ENCODE measurements at places on chromosomes 7 and 10.

DNA sequence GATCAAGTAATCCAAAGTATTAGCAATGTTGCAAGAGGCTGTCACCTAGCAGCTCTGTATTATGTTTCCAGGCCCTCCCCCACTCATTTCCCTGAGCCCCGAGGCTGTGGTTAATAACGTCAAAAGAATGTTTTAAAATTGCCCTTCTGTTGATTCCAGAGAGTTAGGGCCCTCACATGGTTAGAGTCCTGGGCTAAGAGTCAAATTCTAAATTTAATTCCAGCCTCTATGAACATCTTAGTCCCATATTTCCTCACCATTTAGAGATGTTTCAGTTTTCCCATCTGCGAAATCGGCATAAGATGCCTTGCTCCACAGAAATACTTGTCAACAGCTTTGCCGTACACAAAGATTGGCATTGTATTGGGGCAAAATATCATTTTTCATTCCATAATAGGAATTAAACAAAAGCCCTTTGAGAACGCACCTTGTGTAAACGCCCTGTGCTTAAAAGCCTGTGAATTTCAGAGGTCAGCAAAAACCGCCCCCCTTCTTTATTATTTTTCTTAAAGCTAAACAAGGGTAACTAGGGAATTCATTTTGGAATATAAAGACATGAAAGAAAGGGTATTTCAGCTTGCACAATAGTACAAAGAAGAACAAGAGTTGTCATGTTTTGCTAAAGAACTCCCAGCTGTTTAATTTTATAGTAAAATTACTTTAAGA, 135.8 kb downstream of the ARID5B start:
- no peak for DNase-seq

GRCh38 chr10:69123306-69123746, 652 bp upstream of the VPS26A start:
- peak; percentile 0 for DNase-seq

- no peak for DNase-seq
Observed at GRCh38 chr10:86139066-86139657, 227.4 kb downstream of the GRID1 start.

DNA sequence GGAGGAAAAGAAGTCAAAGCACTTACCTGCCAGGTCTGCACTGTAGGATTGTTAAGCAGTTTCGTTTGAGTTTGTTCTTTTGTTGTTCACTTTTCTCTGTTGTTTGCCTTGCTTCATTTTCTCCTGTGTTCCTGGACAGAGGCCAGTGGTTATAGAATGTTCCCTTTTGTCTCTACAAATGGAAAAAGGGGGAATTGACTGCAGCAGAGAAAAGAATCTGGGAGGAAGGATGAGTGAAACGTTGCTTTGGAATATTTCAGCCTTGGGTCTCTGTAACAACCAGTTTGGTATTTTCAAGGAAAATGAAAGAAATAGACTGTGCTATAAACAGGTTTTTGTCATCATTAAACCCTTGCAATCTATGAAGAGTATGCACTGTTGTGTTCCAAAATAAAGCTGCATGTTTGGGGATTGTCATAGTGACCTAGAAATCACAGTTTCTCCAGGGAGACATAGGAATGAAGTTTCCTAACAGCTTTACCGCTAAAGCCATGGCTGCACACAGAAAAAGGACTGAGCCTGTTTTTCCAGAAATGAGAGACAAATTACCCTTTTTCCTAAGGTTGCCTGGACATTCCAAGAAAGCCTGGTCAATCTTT, 60.8 kb upstream of the HABP2 start:
- no peak for DNase-seq

DNA sequence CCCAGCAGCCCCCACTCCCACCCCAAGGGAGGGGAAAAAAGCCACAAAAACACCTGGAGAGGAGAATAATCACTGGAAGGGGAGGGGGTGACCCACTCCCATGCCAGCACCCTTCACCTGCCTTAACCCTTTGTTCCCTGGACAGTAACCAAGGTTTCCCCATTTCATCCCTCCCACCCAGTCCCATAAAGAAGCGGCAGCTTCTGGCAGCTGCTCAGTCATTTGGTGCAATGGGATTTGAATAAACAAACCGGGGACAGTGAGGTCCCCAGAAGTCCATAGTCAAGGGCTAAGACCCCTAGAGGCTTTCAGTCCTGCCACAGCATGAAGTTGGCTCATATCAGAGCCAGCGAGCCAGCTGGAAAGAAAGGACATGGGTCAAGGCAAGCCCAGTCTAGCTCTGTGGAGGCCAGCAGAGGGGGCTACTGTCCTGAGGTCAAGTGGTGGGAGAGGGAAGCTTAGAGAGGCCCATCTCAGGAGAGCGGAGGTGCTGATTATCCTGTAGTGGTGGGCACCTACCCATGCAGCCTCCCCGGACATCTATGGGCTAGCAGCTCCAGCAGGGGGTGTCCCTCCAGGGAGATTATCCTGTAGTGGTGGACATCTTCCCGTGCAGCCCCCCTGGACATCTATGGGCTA, 58.9 kb upstream of the LBX1 start:
- no peak for DNase-seq

GRCh38 chr7:80026766-80027165, 107.9 kb upstream of the GNAI1 start:
- no peak for DNase-seq

- DNase-seq, result no peak
Observed at GRCh38 chr10:111113238-111113960, 36.6 kb downstream of the ADRA2A start.

DNA sequence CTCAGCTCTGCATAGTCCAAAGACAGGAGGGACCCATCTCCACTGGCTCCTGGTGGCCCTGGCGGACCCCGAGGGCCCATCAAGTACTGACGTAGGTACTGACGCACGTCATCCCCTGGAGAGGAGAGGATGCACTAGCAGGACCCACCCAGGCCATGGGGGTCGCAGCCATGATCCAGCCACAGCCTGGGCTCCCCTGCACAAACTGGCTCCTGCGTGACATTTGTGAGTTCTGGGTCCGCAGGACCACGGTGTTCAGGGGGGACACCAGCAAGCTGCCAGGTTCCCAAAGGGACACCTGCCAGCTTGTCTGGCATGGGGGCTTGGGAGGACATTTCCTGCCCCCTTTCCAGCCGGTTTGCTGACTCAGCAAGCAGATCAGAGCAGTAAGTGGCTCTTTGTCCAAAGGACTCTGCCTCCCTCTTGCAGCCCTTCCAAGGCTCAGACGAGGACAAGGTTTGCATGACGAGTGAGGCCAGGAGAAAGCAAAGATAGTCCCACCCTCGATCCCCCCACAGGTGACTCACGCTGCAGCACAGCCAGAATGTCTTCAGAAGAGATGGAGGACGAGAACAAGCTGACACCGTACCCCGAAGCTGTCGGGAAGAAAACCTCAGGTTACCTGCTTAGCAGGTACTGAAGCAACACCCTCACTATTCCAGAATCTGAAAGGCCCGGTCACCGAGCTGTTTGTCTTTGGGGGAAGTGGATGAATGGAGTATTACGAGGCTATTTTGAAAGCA, 49.0 kb downstream of the COL17A1 start:
- no peak for DNase-seq

DNA sequence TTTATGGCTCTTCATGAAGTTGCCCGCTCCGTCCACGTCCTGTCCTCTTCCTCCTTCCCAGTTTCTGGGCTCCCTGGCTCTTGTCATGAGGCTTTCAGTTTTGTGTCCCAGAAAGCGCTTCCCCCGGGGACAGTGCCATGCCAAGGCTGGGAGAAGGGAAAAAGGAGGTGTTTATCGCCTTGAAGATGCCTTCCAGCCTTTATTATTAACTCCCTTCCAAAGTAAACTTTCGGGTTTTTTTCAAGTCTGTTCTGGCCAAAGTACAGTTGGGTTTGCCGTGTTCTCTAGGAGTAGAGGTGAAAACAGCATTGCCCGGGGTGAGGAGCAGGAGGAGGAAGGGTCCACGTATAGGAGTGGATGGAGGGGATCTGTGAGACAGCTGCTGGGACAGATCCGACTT, 117.2 kb downstream of the CUX1 start:
- no peak for DNase-seq

GRCh38 chr10:74039561-74040145, 41.7 kb downstream of the VCL start:
- DNase-seq, result no peak

DNA sequence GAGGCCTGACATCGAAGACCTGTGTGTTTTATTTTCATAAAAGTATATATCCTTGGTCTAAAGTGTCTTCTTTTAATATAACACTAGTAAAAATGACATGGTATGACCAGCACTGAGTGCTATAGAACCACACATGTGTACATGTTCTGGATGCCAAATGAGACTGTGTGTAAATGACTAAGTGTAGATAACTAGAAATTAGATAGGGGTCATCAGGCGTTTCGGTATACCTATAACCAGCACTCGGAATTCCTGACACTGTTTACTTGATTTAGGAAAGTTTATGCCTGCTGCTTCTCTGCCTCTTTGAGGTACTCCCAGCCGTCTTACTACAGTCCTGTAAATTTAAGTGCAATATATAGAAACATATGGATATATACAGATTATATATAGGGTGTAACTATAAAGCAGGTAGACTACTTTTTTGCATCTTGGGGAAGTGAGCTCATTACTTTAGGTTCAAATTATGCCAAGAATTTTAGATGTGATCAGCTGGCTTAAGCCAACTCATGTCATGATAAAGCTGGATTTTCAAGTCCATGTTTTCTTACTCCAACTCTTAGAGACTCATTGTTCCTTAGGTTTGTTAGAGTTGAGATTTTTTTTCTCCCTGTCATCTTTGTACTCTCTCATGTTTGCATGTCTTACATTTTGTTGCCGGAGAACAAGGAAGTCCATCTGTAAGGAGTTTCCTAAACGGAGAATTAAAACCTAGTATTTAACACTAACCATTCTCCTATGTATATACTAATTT, 62.9 kb downstream of the KLHDC10 start:
- DNase-seq, result no peak

- no peak for DNase-seq
Observed at GRCh38 chr7:116148626-116149025, 61.7 kb upstream of the TES start.

DNA sequence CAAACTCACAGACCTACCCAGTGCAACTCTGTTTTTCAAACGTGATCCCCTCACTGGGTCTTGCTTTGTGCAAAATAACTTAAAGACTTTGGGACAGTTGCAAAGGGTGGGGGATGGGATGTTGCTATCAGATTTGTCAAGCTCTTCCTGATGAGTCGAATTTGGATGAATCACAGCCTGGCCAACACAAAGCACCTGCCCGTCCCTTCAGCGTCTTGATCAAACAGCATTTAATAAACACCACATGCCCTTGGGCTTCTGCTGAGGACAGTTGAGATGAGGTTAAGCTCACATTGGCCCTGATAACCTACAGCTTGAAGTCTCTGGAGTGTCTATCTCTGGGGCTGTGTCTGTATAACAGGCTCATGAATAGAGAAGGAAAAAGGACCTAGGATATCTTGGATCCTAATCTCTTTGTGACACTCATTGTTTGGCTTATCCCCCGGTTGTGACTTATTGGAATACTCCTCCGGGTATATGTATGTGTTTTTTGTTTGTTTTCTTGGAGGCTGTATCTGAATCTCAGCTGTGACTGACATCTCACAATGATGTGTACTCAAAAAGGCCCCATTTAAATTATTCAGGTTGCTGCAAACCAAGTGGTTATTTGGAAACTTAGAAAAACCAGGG, 132.6 kb upstream of the NAMPT start:
- DNase-seq, result no peak

- DNase-seq, result no peak
Observed at GRCh38 chr7:137579913-137580640, 236.5 kb upstream of the PTN start.

GRCh38 chr10:8047452-8048280, 6.8 kb upstream of the GATA3 start:
- no peak for DNase-seq

- DNase-seq, result no peak
Observed at GRCh38 chr7:66207540-66207939, 2.4 kb downstream of the TPST1 start.

- DNase-seq, result no peak
Observed at GRCh38 chr7:112224186-112224585, 17.7 kb downstream of the ZNF277 start.

All from NCI-H2029 treated with DMSO at 0.1 percent for 48 hours (cell line).